ENCODE measurements at places on chromosomes 11 and 22.

DNA sequence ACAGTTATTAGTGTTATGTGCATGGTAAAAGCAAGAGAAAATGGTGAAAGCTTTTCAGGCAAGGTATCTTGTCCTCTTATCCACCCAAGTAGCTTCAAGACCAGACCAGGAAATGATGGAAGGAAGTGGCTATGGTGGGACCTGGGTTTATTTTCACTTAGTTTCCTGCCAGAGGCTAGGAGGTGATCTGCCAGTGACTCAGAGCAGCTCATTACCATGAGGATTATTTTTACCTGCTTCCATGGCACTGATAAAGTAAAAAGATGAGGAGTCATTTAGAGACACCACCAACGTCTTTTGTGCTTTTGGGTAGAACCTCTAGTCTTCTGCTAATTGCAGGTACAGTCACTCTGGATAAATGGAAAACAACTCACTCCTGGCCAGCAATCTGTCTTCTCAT, 339.9 kb upstream of the KIRREL3 start:
- DNase-seq = no peak

DNA sequence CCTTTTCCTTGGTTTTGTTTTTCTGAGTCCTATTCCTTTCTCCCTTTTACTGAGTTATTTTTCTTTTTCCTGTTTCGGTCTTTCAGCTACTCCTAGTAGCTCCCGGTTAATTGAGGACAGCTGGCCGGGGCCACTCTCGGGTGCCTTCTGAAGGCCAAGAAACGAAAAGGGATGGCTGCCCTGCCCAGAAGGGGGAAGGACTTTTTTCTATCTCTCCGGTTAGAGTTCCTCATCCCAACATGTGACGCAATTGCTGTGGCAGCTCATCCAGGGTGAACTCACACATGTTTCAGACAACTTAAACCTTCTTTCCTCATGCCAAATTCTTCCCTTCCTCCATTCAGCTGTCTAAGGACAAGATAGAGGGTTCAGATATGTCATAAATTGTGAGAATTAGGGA, 83.6 kb downstream of the PIWIL4 start:
- DNase-seq = no peak

DNA sequence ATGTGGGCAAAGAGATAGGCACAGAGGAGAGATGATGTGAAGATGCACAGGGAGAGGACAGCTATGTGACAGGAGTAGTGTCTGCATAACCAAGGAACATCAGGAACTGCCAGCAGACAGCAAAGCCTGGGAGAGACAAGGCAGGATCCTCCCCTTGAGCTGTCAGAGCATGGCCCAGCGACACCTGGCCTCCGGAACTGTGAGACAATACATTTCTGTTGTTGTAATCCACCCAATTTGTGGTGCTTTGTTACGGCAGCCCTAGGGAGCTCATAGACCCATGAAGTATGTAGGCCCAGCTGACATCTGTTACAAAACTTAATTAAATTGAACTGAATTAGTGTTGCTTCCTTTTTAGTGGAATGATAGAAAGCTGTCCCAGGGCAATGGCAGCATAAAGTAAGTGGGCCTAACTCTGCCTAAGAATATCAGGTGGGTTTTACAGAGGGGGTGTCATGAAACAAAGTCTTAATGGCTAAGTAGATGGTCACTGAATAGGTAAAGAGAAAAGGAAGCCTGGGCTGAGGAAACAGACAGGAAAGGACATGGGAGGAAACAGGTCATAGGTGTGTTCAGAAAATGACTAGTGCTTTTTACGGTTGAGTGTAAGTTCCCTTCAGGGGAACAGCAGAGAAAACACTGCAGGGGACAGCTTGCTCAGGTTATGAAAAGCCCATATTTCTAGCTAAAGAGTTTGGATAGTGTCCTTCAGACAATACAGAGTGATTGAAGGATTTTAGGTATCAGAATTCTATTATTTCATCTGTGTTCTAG, 24.8 kb downstream of the RASSF10 start:
- no peak for DNase-seq

GRCh38 chr11:46075168-46075567, 46.1 kb downstream of the PHF21A start:
- no peak for DNase-seq

DNA sequence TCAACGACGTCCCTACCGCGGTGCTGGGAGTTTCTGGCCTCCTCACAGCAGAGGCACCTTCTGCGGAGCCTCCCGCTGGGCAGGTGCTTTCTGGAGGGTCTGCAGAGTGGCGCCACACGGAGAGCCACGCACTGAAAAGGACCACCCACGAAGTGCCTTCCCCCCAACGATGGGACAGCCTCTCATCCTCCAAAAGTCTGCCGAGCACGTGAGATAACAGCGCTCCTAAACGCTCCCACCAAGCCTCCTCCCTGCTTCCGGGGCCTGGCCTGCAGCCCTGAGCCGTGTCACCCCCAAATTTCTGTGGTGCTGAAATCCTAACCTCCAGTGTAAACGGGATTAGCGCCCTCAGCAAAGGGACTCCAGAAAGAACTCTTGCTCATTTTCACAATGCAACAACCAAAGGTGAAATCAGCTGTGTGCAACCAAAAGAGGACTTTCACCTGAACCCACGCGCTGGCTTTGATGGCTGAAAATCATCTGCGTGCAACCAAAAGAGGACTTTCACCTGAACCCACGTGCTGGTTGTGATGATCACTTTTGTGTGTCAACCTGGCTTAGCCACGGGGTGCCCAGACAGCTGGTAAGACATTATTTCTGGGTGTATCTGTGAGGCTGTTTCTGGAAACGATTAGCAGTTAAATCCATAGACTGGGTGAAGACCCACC, 924.6 kb downstream of the BRD1 start:
- no peak for DNase-seq

DNA sequence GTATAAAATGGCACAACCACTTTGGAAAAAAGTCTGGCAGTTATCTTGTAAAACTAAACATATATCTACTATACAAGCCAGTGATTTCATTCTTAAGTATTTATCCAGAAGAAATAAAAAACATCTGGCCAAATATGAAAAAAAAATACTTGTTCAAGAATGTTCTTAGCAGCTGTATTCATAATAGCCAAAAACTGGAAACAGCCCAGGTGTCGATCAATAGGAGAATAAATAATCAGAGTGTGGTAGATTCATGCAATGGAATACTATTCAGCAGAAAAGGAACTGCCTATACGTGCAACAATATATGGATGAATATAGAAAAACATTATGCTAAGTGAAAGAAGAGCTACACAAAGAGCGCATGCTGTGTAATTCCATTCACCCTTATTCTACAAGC, 36.7 kb downstream of the POU2AF1 start:
- DNase-seq = no peak

GRCh38 chr22:29998627-29999384, 81.5 kb upstream of the HORMAD2 start:
- no peak for DNase-seq

GRCh38 chr11:92447586-92447985, 223.0 kb downstream of the FAT3 start:
- DNase-seq = no peak

DNA sequence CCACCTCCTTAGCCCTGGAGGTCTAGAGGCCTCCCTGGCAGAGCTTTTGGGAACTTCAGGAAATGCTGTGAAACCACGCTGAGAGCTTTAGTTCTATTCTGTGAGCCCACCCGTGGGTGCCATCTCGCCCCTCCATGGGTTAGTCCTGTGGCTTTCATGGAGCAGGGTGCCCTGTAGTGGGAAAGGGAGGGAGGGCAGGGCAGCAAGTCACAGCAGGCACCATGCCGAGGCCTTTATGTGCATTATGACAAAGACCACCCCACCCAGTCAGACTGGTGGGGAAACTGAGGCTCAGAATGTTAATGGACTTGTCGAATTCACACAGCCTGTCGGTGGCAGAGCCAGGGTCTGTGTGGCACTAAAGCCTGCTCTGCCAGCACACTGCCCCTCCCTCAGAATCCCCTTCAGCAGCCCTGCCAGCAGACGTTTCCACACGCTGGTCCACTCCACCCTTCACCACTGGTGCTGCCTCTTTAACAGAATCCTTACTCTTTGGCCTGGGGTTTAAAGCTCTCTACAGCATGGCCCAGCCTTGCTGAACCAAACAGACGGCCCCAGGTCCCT, 13.4 kb downstream of the TMPRSS13 start:
- DNase-seq = no peak

- DNase-seq = no peak
These were observed 542.1 kb upstream of the LUZP2 start for GRCh38 chr11:23954730-23955129.

GRCh38 chr22:25351631-25352293, 132.3 kb downstream of the CRYBB2 start:
- no peak for DNase-seq

DNA sequence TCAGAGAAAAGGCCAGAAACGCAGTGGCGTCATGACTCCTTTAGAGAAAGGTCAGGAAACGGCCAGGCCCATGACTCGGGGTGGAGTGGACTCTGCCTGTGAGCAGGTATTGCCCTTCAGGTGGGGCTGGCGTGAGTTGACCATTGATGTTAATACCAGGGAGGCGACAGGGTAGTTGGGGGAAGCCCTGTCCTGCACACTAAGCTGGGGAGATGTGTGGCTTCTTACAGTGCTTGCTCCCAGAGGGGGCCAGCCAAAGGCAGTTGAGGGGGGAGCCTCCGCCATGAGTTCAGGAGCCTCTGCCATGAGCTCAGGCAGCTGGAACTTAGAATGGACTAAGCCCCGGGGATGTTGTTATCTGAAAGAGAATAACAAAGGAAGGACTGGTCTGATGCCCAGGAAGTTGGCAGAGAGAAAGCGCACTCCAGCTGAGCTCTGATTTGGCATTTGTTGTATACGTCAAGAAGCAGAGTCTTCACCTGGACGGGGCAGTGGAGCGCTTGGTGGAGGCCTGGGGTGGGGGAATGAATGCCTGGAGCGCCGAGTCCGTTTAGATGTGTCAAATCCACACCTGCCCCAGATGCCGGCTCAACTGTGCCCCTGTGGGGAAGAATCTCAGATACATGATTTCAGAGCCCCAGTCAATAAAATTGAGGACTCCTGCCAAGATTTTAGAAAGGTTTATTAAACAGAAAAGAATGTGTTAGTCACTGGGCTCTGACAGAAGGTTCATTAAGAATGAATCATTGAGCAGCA, 222.5 kb downstream of the TBC1D22A start:
- DNase-seq = no peak

GRCh38 chr22:22835771-22836291, 51.8 kb upstream of the IGLL5 start:
- peak; percentile 21 for DNase-seq

GRCh38 chr22:27241430-27242321, 559.9 kb downstream of the MN1 start:
- DNase-seq = no peak

DNA sequence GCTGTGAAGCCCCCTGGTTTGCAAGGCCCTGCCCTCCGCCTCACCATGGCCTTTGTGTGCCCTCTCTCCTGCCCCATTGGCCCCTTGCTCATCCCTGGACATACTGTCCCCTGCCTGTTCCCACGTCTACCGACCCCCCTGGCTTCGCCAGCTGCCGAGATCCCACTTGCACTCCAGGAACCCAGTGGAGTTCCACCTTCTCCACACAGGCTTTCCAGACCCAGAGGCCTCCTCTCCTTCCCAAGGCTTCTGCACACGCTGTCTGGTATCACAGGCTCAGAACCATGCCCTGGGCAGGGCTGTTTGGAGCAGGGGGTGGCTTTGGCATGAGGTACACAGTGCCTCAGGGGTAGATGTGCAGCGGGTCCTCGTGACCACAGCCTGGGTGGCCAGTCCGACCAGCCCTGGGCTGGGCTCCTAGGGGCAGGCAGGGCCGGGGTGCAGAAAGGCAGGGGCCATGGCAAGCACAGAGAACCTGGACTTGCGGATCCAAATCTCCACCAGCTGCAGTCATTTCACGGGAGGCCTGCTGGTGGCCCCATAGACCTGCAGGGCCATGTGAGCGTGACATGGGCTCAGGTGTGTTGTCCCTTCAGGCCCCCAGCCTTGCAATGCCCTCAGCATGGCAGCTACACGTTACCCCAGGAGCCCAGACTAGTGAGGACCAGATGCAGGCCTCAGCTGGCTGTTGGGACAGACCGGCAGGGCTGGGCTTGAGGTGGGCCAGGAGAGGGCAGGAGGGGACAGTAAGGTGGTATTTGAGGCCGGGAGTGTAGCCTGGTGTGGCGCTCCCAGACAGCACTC, 9.5 kb downstream of the GRK2 start:
- DNase-seq = peak; percentile 71

- DNase-seq = no peak
These were observed 200.5 kb upstream of the CHORDC1 start for GRCh38 chr11:90423378-90423777.

DNA sequence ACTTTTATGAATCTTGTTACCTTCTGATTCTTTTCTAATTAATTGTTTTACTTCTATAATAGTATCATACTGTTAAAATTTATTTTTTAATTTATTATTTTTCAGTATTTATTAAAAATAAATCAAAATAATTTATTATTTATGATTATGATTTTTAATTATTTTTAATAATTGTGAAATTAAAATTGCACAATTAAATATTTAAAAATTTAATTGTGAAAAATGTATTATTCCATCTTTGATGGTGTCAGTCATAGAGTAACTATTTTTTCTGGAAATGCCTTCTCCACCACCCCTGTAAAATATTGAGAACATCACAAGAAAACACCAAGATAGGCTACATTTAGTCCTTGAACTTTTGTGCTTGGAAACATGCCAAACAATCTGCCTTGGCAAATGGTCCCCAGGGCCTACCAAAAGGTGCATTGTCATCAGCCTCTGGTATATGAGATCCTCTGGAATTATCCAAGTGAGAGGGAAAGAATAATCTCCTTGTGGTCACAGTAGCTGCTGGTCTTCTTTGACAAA, at the start of gene OR8H2:
Gene OR8H2 (plus strand): TSS at position 478 of the 528 bp plus-strand sequence. CDS start 1,356 bp downstream, outside the sequence.
- DNase-seq = no peak

DNA sequence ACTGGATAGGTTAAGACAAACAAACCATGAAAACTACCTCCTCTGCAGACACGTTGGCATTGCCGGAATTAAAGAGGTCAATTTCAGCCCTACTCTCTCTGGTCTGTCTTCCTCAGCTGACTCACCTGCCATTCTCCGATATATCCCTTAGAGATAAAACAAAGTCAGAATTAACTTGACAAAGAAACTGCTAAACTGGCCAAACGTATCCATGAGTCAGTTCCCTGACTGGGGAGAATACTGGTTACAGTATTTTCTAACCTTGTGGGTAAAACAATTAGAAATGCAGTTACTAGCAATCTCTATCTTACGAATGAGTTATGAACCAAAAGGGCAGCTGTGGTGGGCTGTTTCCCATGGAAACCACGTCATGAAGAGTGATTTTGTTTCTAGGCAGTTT, 96.2 kb downstream of the RDX start:
- DNase-seq = no peak

GRCh38 chr11:3823762-3824506, 15.6 kb downstream of the PGAP2 start:
- DNase-seq = no peak

GRCh38 chr11:117238221-117238620, 5.8 kb downstream of the RNF214 start:
- DNase-seq = no peak

All from activated CD4-positive, alpha-beta T cell treated with anti-CD3 and anti-CD28 coated beads, Interleukin-2, amount 10 ng/mL, durations not matched to agents 24 days and 14 days (primary cell).